Smooth muscle cell of bladder (primary cell): ENCODE measurements at places on chromosomes 6 and 20. TPM values are rescaled to one million over a fixed set of nuclear protein-coding genes. Genes with fewer than 3 reads are reported as not detected.

Gene CNBD2
- total RNA-seq = 1.6 and 1.7 TPM in 2 replicates

Gene TNFRSF21
- total RNA-seq = 17.9 and 18.9 TPM in 2 replicates

Gene VSTM2L
- total RNA-seq = 0.85 and 1.1 TPM in 2 replicates

Gene MUCL3
- not detected in 2 replicates for total RNA-seq

Gene FAM110A
- 1.00 and 2.4 TPM in 2 replicates for total RNA-seq

Gene OR2B6
- total RNA-seq = not detected in 2 replicates

Gene SRF
- total RNA-seq = 13.8 and 18.7 TPM in 2 replicates

Gene HLA-F
- total RNA-seq = 2.6 and 8.0 TPM in 2 replicates

Gene DNMT3B
- 0.85 and 1.0 TPM in 2 replicates for total RNA-seq

Gene FHL5
- total RNA-seq = not detected in 2 replicates

Gene PRR18
- total RNA-seq = not detected in 2 replicates

Gene SLC22A2
- total RNA-seq = not detected in 2 replicates

Gene SCAND1
- total RNA-seq = 57.7 and 58.3 TPM in 2 replicates

Gene DEF6
- total RNA-seq = 0.83 and 1.3 TPM in 2 replicates

Gene TBC1D32
- total RNA-seq = 10.0 and 12.1 TPM in 2 replicates

Gene SRSF12
- 0.09 and 0.28 TPM in 2 replicates for total RNA-seq

Gene SRMS
- total RNA-seq = not detected in 2 replicates

Gene ZKSCAN8
- total RNA-seq = 11.9 and 14.5 TPM in 2 replicates

Gene SLC13A3
- total RNA-seq = 2.7 and 4.9 TPM in 2 replicates

Gene OR12D3
- not detected in 2 replicates for total RNA-seq
